DMS53 (cell line): ENCODE measurements at places on chromosomes 6 and 20.

GRCh38 chr6:15250187-15251168 is 4.6 kb downstream of the JARID2 start:
- no peak for DNase-seq

GRCh38 chr6:108952776-108953486 is 104.7 kb downstream of the ARMC2 start:
- DNase-seq, result no peak

GRCh38 chr6:30206152-30206551 is 7.1 kb downstream of the TRIM26 start:
- no peak for DNase-seq

DNA sequence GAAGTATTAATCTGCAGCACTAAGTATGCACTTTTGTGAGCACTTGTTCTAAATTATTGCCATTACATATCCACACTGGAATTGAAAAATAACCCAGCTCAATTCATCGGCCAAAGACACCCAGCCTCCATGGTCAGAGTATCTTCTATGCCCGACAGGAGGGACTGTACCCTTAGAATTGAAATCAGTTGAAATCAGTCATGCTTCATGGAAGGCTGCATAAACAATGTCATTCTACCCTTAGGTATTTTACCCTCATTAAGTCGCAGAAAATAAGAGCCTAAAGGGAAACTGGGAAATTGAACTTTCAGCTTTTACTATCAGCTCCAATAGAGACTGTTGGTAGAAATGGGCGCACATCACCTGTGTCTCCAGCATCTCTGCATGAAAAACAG is 2.9 kb upstream of the RAMACL start:
- no peak for DNase-seq

GRCh38 chr6:132592855-132593254 is 3.3 kb upstream of the TAAR5 start:
- DNase-seq, result no peak

- DNase-seq, result peak; percentile 98
These were observed at the start of gene DPM1 for GRCh38 chr20:50957798-50958614. DPM1 (minus strand) TSS chr20:50958532; CDS start chr20:50958523, 9 bp downstream.

DNA sequence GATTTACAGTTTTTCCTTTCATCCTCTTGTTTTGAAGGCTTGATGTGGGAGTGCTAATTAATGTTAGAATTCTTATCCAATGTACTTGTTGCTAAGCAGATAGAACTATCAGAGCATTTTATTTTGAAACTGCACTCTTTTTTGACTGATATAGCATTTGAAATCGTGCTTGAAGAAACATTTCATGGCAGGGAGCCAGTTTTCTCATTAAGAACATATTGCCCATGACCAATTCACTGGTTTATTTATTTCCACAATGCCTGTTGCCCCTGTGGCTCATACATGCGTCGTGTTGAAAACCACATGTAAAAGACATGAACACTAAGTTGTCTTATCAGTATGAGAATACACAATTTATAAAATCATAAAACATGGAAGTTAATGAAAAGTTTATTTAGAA is 479.7 kb upstream of the FLRT3 start:
- DNase-seq, result no peak
